H7 (cell line): ENCODE measurements at places on chromosomes 6 and 20. TPM values are rescaled to one million over a fixed set of nuclear protein-coding genes. Genes with fewer than 3 reads are reported as not detected.
A peak's percentile ranks its signal among the peaks of the same experiment; 100 is the strongest.

The CYP39A1 gene
- total RNA-seq, result 0.38 TPM in 1 of 2 replicates, not detected in the other

The TAB2 gene
- total RNA-seq, result 25.5 and 34.1 TPM in 2 replicates

The TREM1 gene
- total RNA-seq, result not detected in 2 replicates

The NINL gene
- 33.7 and 42.6 TPM in 2 replicates for total RNA-seq

The AFG1L gene
- 5.9 and 9.8 TPM in 2 replicates for total RNA-seq

DNA sequence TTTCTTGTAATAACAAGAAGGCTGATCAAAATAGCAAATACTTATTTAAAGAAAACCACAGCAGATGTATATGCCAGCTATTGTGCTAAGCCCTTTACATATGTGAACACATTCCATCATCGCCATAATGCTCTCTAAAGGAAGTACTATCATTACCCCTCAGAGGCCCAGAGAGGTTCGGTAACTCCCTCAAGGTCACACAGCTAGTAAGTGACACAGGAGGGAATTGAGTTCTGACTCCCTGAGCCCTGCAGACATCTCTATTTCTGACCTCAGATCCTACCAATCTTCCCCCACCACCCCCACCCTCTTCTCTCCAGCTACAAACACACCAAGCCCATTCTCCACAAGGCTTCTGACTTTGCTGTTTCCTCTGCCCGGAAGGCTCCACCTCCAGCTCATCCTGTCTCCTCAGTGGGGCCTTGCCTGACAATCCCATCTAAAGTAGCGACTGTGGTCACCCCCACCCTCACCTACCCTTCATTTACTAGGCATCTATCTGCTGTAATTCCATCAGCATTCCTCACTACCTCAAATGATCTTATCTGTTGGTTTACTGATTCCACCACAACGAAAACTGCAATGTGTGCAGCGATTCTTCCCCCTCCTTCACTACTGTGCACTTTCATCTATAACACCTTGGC is 234.5 kb downstream of the LRFN2 start:
- DNase-seq, result no peak

DNA sequence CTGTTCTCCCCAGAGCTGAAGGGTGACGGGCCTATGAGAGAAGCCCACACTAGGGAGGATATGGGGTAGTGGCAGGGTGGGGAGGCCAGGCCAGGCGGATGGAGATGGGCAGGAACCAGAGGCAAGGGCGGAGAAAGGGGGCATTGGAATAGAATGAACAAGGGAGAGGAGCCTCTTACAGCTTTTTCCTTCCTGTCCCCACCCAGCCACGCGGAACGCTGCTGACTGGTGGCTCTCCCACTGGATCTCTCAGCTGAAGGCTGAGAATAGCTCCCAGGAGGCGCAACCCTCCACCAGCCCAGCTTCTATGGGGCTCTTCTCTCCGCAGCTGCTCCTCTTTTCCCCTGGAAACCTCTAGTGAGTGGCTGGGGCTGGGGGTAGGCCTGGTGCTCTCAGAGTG is 10.8 kb downstream of the DLK2 start:
- DNase-seq, result no peak

- no peak for DNase-seq
Observed at GRCh38 chr20:48658505-48658904, 169.3 kb downstream of the PREX1 start.

- no peak for DNase-seq
Observed at GRCh38 chr20:3431109-3431508, 23.6 kb upstream of the DNAAF9 start.

GRCh38 chr20:62732842-62733525 is 24.3 kb downstream of the NTSR1 start:
- DNase-seq, result no peak

GRCh38 chr6:118895261-118895560 is 1.3 kb downstream of the ASF1A start:
- no peak for DNase-seq

DNA sequence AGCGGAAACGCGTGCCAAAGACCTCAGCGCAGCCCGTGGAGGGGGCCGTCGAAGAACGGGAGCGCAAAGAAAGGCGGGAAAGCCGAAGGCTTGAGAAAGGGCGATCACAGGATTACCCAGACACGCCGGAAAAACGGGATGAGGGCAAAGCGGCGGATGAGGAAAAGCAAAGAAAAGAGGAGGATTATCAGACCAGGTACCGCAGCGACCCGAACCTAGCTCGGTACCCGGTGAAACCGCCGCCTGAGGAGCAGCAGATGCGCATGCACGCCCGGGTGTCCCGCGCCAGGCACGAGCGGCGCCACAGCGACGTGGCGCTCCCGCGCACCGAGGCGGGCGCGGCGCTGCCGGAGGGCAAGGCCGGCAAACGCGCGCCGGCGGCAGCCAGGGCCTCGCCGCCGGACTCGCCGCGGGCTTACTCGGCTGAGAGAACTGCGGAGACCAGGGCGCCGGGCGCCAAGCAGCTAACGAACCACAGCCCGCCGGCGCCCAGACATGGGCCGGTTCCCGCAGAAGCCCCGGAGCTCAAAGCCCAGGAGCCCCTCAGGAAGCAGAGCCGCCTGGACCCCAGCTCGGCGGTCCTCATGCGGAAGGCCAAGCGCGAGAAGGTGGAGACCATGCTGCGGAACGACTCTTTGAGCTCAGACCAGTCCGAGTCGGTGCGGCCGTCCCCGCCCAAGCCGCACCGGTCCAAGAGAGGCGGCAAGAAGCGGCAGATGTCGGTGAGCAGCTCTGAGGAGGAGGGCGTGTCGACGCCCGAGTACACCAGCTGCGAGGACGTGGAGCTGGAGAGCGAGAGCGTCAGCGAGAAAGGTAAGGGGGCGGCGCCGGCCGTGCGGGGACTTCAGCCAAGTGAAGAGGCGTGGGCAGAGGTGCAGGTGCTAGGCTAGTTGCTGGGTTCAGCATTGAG is 296.2 kb downstream of the RIMS1 start:
- DNase-seq, result peak; percentile 74

DNA sequence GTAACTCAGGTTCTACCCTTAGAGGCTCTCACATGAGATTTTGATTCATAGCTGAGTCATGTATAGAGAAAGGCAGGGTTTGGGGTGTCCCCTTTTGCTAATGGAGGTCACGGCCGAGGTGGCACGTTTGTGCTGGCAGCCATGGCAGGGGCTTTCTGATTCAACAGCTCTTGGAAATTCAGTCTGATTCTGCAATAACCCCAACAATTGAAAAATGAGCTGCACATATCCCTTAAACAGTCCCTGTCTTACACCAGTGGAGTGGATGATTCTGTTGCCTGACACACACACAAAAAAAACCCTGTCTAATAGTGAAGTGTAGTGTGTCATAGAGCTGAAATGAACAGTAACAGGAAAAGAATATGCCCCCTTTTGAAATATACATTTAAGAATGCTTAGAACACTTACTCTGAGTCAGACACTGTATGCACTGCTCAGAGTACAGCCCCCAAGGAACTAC is 40.4 kb upstream of the ARG1 start:
- DNase-seq, result no peak

DNA sequence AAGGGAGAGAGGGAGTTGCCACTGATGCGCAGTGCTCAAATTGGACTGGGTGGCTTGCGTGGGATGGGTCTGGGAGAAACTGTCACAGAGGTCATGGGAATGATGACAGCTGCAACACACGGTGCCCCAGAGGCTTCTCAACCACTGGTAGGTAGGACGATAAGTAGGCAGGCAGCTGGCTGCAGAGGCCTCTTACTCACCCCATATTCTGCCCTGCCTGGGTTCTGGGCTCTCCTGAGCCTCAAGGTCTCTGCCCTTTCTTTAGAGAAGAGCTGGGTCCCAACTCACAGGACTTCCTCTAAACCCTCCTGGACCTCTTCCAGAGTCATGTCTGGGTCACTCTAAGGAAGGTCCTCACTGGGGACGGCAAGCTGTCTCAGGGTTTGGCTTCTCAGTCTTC is 37.2 kb upstream of the RNF24 start:
- no peak for DNase-seq
